Dermis microvascular lymphatic vessel endothelial cell (primary cell): ENCODE measurements at places on chromosomes 4 and X.

DNA sequence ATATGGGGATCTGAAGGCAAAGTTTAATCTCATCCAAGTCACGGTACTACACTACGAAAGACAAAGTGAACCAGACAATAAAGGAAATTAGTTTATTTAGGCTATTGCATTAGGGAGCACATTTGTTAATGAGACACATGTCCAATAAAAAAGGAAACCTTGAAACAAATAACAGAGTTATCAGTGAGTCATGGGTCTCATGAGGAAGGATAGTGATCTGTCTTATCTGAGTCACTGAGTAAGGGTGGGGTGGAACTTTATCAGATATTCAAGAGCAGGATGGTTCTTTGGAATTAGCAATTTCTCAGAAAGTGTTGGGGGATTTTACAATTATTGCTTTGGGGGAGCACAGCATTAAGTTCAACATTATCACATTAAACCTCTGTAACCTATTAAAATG is 188.9 kb upstream of the IL1RAPL1 start:
- DNase-seq, result peak; percentile 29

DNA sequence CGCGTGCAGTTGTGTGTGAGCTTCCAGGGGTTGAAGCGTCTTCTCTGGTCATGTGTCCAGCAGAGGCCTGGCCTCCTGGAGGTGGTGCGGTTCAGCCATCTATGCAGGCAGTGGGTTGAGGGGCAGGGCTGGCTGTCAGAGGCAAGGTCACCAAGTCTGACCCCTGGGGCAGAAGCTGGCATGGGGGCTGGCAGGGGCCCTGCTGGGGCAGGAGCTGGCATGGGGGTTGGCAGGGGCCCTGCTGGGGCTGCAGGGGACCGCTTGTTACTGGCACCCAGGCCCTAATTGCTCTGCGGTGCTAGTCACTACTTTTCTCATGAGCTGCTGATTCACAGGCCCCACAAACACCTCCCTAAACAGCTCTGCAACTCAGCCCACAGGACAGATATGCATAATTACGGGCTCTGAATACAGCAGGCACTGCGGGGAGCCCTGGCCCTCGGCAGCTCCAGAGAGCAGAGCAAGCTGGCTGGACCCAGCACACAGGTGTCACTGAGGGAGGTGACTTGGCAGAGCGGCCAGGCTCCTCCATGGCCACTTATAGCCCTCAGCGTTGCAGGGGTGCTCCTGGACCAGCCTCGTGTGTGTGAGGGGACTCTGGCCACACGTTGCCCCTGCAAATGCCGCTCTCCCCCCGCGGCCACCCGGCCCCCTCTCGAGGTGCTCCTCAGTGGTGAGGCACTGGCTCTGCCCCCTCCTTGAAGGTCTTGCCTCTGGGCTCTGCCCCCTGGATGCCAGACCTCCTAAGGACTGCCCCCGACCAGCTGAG is 32.7 kb downstream of the CPLX1 start:
- no peak for DNase-seq

DNA sequence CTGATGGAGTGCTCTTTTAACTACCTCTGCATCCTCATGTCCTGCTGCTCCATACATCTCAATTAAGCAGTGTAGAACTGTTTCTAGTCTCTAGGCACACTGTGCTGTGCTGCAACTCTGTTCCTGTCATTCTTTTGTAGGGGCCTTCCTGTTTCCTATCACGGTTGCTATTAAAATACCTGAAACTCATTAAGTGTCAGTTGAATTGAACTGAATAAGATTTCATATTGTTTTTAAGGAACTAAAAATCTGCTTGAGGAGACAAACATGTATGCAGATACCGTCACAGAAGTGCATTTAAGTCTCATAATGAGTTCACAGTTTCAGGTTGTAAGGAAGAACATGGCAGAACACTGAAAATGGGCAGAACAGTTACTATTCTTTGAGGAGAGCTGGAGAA is 170.1 kb downstream of the LARP7 start:
- no peak for DNase-seq

DNA sequence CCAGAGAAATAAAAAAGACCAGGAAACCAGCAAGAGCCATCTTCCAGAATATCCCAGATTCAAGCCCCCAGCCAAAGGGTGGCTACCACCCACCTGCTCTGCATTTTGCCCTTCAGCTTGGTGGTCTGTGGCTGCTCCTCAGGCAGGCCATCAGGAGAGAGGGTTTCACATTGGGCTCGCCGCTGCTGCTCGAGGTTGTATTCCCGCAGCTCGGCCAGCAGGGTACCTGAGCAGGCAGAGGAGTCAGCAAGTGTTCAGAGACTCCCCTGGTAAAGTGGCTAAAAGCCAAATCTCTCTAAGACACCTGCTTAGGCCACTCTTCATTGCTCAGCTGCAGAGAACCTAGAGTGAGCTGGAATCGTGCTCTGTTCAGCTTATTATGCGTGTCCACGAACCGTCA is 110.8 kb upstream of the HSD17B10 start:
- no peak for DNase-seq

DNA sequence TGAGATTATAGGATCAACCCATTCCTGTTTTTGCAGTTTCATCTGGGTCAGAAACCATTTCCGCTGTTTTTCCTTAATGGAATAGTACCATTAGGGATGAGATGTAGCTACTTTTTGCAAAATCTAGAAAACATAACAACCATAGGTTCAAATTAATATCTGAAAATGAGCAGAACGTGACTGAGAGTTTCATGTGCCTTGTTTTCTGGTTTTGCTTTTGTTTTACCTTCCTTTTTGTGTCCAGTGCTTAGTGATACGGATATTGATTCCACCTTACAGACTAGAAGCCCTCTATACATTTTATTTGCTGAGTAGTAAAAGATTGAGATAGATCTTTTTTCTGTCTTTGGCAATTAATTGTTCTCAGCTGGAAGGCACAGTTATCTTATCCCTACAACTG is 46.5 kb downstream of the SNX25 start:
- no peak for DNase-seq

DNA sequence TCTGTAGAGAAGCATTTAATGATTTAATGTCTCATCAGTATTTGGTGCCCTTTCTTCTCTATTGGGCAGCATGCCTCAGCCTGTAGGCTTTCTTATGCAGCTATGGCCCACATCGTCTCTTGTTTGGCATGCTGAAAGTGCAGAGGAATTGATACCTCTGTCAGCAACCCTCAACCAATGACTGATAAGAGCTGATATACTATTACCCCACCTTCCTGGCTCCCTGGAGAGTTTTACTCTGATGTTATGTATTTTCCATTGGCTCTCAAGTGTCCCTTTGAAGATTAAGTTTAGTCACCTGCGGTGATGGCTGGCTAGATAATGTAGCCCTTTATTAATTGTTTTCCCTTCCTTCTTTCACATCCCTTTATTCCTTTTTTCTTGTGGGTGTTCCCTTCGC is 41.2 kb upstream of the PDHA2 start:
- DNase-seq, result no peak

DNA sequence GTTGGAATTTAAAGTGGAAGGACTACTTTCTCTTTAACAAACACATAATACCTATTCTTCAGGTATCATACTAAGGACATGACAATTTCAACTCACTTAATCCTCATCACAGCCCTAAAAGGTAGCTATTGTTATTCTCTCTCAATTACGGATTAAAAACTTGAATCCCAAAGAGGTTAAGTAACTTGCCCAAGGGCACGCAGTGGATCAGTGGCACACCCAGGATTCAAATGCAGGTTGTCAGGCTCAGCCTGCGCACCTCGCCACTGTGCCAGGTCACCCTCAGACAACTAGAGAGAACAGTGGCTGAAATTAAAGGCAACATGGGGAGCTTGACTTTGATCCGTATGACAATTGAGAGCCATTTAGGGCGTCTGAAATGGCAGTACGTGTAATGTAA is 67.6 kb downstream of the MFAP3L start:
- DNase-seq, result no peak

DNA sequence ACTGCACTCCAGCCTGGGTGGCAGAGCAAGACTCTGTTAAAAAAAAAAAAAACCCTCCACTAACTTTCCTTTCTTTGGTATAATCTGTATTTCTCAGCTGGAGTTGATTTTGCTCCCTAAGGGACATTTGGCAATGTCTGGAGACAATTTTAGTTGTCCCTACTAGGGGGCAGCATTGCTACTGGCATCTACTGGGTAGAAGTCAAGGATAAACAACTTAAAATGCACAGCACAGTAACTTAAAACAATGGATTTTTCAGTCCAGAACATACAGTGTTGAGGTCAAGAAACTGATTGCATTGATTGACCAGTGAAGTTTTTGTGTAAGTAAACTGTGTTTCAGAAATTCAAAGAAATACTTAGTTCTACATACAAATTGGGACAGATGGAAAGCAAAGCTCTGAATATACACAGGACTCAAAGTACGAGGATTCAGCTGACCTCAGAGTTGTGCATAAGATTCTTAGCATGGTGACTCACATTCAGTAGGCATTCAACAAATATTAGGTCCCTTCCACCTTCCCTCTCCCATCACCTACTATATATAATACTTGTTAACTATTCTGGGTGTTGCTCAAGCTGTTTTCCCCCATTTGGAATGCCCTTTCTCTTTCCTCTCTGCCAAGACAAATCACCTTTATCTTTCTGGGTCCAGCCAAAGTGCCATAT is 8.8 kb downstream of the DDX53 start:
- peak; percentile 8 for DNase-seq

GRCh38 chr4:40608628-40609027 is 21.0 kb downstream of the RBM47 start:
- DNase-seq, result no peak

- no peak for DNase-seq
These were observed 174.2 kb downstream of the BTC start for GRCh38 chr4:74619931-74620702.

- DNase-seq, result no peak
These were observed 109.5 kb downstream of the FRYL start for GRCh38 chr4:48670587-48670986.

- DNase-seq, result no peak
These were observed 5.9 kb downstream of the BCOR start for GRCh38 chrX:40091691-40092421.
